ENCODE measurements at places on chromosomes 5 and 9.

DNA sequence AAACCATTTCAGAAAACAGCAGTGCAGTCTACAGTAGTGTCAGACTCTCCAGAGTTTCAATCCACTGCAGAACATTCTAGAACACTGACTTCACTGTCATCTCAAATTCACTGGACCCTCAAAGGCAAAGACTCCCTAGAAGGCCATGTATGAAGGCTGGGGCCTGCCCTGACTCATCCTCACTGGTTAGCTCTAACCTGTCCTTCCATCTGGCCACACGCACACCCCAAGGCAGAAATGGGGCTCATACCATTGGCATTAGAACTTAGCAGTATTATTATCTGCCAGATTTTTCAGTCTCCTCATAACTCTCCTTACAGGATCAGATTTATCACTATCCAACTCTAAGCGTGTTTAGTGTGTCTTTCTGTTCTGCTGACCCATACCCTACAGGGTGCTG lies 20.4 kb downstream of the S1PR3 start:
- peak; percentile 58 for DNase-seq

DNA sequence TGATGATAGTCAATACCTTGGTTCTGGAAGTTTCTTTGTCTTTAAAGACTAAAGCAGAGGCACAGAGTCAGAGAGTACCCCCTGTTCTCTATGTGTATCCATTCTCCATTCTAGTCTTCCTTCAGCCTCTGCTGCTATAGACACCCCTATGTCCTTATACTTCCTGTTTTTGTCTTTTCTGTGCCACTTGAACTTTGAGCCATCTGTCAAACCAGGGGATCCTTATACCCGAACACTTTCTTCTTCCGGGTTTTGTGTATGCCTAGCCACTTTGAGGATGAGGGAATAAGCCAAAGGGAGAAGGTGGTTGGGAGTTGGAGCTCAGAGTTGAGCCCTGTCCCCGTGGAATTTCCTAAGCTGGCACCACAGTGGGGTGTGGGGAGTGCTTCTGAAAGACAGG lies 61.1 kb upstream of the IL6ST start:
- no peak for DNase-seq

DNA sequence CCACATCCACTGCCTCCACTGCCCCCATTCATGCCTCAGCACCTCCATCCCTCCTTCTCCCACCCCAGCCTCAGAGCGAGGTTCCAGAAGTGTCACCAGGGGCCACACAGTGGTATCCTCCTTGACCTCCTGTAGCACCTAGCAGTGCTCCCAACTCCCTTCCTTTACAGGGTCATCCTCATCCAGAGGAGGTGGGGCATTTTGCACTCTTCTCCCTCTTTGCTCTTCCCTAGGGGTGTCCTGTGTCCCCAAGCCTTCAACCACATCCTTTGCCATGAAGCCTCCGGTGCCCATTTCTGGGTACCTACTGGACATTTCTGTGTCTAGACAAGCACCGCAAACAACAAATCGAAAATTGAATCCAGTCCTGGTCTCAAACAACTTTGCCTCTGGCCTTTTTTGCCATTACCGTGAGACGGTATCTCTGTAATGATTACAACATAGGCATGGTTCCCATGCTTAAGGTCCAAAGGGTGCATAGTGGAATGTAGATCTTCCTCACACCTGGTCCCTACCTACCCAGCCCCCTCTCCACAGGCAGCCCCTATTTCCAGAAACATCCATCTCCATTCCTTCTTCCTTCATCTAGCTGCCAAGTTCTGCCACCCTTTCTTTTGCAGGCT lies 17.6 kb downstream of the WWC1 start:
- no peak for DNase-seq

DNA sequence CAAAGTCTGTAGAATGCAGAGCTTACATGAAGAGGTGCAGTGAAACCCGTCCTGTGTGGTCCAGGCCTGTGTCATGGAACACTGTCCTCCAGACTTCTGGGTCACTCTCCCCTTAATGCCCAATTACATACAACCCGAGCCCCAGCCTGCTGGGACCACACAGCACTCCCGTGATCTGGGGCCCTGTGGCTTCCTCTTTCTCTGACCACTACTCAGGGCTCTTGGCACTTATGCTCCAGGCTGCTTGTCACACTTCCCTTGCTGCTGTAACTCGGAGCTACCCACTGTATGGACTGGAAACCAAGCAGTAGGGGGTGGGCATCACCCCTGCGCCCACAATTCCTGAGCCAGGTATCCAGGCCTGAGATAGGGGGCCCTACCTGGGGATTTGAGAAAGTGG lies 10.3 kb upstream of the IL3 start:
- DNase-seq, result peak; percentile 74

DNA sequence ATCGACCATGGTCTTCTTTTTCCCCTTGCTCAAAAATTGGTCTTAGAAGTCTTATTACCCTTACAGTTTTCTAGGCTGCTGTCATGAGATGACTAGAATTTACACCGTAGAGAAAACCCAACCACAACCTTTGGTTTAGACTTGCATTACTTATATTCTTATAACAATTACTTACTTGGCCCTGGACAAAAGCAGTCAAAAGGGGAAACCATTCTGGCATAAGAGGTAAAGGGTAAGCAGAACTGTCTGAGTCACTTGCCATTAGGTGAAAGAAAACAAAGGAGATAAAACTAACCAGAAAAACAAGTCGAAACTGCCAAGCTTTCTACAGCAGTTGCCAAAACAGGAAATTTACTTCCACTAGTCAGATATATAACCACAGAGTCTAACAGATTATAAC lies 17.9 kb downstream of the TMEM245 start:
- no peak for DNase-seq

DNA sequence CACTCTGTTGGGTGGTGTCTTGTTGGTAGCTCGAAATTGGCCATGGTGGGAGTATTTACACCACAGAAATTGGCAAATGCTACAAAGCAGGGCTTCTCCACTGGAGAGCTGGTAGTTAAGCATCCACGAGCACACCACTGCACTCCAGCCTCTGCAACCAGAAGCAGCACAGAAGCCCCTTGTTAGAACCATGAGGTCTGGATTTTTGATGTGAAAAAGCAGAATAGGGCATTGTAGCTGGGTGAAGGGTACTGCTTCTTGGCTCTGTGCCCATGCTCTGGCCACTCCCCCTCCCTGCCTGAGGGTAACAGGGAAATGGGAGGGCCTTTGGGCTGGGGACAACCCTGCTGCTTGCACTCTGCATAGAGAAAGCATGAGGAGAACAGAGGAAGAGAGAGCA lies 81.2 kb upstream of the UBTD2 start:
- DNase-seq, result no peak

DNA sequence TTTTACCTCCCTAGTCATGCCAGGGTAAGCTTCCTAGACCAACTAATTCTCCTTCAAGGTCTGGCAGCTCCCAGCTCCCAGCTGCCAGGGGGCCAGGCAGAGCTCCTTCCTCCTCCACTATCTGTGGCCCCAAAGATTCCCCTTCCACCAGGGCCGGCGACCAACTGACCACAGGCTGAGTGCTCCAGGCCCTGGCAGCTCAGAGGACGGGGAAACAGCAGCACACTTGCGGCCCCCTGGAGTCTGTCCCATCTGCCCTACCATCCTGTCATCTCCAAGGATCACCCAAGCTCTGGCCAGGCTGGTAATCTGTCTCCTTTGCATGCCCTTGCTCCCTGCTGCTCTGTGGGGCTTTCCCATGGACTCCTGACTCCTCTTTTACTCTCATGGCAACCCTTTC lies 31.2 kb upstream of the BASP1 start:
- DNase-seq, result no peak

DNA sequence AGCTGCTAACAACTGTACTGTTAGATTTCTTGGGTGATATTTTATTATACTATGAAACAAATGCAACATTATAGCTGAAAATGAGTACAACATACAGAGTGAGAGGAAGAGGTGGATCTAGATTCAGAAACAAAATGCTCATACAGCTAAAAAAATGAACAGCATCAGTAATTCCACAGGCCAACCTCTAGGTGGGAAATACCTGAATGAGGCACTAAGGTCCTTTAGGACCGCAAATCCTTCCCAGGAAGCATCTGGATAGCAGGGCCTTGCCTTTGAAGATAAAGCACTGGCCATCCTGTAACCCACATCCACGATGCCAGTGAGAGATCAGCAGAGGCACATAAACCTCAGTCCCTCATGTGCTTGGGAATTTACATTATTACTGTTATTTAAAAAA lies 310.8 kb downstream of the YTHDC2 start:
- no peak for DNase-seq

GRCh38 chr9:95224376-95225019 lies 93.0 kb downstream of the FANCC start:
- DNase-seq, result no peak

DNA sequence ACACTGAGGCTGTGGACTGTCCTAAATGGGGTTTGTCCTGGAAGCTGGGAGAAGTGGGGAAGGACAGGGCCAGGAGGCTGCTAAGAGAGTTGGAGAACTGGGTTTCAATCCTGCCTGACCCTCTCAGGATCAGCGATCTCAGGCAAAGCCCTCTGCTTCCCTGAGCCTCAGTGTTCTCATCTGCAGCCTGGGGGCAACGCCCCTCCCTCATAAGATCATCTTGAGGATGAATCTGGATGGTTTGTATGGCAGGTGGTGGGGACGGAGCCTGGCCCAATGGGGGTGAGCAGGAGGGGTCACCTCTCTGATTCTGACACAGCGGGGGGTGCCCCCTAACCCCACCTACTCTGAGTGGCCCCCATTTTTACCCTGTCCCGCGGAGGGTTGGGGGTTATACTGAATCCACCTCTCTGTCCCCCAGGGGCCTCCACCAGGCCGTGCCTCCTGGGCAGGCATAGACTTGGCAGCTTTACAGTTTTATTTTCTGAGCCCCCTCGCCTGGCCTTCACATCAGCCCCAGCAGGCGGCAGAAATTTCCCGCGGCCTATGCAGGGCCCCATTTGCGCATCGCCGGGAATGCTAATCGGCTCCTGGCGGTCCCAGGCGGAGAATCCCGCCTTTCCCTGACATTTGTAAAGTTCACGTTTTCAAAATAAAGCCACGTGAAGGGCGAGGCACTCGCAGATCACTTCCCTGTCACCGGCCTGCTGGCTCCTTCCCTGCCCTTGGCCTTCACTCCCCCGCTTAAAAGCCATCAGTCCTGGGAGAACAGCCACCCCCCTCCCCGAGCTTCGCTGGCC lies 17.8 kb upstream of the LAMC3 start:
- no peak for DNase-seq

GRCh38 chr9:119273325-119273904 lies 95.8 kb downstream of the BRINP1 start:
- DNase-seq, result no peak

DNA sequence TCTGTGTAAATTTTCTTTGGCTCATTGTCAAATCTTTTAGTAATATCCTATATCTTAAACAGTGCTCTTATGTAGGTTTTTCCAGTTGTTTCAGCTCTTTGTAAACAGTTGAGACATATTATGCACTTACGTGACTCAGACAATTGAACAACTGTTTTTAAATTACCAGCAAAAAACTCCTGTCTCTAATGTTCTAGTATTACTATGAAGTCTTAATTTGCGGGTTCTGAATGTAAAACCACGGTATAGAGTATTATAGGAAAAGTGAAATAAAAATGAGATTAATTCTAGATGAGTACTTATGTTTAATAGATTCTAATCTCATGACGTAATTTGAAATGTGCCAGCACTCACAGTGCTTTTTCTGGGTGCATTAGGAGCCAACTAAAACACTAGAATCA lies 136.0 kb downstream of the GDNF start:
- no peak for DNase-seq

- DNase-seq, result no peak
These were observed 38.7 kb upstream of the NEK6 start for GRCh38 chr9:124218987-124219461.

DNA sequence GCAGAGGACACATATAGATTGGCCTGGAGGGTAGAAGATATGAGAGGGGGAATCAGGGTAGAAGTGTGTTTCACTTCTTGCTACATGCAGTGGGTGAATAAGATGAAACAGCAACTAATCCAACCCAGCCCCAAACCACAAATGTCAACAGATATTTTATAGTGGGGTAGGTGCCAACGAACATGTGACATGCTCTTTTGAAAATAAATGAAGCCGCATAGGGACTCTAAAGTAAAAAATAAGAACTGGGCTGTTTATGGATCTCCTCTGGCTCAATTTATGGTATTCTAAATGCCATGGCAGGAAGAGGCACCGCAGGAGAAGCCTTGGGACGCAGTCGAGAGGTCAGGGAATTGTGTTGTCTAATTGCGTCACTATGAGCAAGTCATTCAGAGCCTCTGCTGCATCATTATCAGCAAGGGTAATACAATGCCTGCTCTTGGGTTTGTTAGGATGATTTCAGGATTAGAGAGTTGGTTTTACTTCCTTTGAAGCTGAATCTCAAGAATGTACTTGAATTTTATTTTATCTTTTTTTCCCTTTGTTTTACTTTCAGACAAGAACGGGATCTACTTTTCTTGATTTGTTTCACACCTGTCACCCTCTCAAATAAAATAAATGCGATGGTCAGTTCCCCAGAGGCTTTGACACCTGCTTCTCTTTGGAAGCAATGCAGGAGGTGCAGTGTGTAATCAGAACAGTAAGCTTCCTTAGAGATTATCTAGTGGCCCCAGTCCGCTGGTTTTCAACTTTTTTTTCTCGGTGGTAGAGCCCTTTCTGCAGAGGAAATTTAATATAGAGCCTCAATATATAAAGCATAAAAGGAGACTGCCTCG lies 375.6 kb upstream of the CLINT1 start:
- DNase-seq, result no peak

DNA sequence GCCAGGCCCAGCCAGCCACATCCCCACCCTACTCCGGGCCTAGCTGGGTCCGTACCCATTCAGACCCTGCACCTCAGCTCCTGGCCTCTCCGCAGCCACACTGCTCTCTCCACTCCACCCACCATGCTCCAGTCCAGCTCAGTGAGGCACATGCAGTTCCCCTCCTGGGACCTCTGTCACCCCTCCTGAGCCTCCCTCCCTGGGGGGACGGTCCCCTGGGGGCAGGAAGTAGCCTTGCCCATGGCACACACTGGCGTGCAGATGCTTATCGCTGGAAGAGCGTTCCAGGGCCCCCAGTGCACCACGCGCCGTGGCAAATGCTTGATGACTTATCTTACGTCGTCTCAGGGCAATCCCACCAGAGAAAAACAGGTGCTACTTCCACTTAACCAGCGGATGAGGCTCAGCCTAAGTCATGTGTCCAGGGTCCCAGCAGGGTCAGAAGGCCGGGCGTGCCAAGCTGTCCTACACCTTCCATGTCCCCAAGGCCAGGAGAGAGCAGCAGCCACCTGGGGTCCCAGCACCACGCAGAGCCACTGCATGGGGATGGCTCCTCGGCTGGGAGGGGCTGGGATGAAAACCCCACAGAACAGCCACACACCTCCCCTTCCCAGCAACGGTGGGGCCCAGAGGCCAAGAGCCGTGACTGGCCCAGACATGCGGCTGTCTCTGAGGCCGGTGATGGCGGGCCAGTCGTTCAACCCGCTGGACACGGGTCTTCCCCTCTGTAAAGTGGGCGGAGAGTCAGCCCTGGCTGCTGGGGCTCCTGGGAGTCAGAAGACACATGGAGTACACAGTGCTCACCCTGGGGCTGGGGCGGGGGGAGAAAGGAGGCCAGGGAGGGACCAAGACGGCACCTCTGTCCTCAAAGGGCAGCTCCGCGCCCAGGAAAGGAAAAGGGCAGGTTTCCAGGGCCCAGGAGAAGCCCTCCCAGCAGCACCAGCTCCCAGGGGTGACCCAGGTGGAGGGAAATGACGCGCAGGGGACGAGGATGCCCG lies 2.6 kb upstream of the CCDC187 start:
- DNase-seq, result no peak
